GOT3 (cell line): ENCODE measurements at places on chromosomes 3 and 15.

DNA sequence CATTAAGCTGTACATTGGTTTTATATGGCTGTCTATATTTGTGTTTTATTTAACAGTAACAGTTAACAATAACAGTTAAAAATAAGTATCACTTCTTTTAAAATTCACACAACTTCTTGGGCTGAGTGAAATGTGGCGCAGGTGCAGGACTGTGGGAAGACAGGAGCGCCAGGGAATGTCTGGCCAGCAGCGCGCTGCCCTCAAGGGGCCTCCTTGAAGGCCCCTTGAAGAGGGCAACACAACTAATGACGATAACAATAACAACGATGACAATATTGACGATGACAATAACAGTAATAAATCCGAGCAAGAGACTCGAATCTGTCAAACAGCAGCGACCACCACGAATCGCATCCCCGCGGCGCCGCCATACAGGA lies 411 bp upstream of the PPP2R3A start:
- DNase-seq: no peak

GRCh38 chr3:149702691-149703441 lies 45.0 kb upstream of the WWTR1 start:
- no peak for DNase-seq

DNA sequence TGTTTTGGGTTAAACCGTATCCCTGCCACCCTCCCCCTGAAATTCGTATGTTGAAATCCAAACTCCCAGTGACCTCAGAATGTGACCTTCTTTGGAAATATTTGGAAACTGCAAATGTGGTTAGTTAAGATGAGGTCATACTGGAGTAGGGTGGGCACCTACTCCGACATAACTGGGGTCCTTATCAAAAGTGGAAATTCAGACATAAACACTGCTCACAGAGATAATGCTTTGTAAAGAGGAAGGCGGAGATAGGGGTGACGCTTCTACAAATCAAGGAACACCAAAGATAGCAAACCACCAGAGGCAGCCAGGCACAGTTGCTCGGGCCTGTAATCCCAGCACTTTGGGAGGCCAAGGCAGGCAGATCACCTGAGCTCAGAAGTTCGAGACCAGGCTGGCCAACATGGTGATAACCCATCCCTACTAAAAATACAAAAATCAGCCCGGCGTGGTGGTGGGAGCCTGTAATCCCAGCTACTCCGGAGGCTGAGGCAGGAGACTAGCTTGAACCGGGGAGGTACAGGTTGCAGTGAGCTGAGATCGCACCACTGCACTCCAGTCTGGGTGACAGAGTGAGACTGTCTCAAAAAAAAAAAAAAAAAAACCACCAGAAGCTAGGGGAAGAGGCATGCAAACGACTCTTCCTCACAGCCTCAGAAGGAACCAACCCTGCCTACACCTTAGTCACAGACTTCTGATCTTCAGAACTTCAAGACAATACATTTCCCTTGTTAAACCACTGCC lies 51.1 kb upstream of the CHD2 start:
- no peak for DNase-seq

- DNase-seq: no peak
Measured at GRCh38 chr15:70158309-70159000, 60.7 kb upstream of the TLE3 start.

- DNase-seq: no peak
Measured at GRCh38 chr3:12349895-12350811, 61.3 kb downstream of the PPARG start.

DNA sequence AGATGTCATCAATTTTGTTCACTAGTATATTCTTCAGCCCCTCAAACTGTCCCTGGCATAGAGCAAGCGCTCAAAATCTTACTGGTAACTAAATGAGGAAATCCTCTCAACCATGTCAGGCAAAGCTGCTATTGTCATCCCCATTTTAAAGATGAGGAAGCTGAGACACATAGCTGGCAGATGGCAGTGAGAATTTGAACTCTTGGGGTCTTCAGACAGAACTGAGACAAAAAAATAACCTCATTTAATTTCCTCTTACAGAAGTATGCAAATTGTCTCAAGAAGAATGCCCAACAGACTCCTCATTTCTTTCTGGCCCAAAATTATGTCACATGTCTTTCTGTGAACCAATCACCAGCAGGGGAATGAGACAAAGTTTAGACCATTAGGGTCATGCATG lies 40.2 kb upstream of the LYZL4 start:
- no peak for DNase-seq

DNA sequence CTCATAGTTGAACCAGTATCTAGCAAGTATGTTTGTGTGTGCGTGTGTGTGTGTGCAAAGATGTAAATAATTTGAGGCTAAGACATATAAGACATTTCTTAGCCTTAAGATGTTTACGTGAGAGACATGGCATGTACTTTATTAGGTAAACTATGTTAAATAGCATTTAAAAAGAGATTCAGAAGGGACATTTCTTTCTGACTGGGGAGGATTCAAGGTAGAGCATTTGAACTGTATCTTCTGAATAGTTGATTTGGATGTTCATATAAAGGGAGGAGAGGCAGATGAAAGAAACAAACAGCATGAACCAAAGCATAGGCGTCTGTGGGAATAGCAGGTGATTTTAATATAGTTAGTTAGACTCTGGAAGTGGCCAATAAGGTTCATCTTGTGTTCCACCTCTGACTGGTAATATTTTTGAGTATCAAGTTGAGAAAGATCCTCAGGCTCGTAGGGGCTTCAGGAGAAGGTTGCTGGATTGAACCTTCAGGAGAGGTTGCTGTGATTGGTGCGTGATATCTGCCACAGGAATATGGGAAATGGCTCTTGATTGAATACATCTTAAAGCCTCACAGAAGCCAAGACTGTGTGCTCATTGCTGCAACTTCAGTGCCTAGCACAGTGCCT lies 12.6 kb downstream of the NFKBIZ start:
- DNase-seq: no peak

GRCh38 chr3:31936420-31937060 lies 44.5 kb downstream of the OSBPL10 start:
- DNase-seq: no peak

DNA sequence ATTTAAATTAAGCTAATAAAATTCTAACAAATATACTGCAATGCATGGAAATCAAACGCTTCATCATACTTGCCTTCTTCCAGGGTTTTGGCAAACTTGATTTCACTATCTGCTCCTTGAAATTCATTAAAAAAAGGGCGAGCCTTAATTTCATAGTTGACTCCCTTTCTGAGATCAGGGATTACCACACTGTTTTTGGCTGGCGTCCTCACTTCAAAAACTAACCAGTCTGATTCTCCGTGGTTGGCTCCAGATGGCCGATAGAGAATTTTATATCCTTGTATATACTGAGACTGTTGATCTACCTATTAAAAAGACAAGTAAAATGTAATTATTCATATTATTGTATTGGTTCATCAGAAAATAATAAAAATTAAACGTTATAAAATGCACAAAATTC lies 1106.8 kb downstream of the ROBO1 start:
- DNase-seq: no peak

DNA sequence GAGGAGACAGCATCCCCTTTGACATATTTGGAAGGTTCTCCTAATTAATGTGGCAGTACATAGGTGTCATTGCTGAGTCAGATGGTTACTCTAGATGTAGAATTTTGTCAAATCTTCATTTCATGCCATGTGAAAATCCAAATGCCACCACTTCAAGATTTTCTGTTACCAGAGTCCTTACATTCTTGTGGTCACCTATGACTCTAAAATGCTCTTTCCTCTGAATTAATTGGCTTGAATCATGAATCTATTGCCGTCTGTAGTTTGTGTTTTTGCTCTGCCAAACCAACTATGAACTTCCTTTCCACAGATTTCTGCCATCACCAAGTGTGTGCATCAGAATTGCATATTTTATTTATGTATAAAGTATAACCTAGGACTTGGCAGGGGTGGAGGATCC lies 269.4 kb upstream of the ZPLD1 start:
- no peak for DNase-seq

DNA sequence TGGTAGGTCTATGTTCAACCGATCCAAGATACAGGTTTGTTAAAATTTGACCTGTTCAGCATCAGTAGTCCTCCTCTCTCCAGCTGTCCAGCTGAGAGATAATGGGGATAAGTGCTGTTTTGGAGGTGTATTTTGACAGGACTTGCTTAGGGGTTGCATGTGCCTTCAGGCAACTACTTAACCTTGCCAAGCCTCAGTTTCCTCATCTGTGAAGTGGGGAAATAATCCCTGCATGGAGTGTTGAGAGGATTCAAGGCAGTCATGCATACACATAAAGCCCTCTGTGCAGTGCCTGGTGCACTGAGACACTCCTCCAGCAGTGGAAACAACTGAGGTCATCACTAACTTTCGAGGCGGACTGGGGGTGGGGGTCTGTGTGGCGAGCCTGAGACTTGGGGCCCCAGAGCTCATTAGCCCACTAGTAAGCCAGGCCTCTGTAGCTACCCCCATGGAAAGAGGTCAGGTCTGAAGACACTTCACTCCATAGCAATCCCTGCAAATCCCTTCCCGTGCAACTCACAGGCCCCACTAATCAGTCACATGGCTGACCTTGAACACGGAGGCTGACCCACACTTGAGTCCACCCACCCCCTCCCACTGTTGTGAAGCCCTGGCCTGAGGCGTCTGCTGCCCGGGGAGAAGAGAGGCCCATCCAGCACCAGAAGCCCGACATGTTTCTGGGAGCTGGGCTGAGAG lies 25.9 kb upstream of the SLC6A6 start:
- DNase-seq: no peak

DNA sequence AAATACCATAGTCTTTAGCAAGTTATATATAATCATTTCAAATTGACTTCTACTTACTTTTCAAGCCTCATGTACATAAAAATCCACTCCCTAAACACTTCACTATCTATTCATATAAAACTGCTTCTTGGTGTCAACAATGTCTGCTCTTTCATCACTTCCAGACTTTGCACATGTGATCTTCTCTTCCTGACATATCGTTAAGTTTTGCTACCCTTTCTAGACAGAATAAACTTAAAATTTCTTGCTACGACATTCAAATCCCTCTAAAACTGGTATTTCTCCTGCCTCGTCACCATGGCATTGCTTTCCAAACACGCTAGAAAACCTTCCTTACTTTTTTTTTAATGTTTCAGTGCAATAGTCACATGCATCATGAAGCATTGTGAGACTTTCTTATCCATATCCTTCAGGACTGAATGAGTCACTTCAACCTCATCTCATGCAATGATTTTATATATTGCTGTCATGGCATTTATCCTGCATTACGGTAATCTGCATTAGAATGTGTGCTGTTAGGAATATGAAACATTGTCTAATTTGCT lies 122.8 kb downstream of the GMNC start:
- no peak for DNase-seq

- DNase-seq: no peak
Measured at GRCh38 chr15:22788004-22788403, 1.6 kb downstream of the NIPA1 start.

DNA sequence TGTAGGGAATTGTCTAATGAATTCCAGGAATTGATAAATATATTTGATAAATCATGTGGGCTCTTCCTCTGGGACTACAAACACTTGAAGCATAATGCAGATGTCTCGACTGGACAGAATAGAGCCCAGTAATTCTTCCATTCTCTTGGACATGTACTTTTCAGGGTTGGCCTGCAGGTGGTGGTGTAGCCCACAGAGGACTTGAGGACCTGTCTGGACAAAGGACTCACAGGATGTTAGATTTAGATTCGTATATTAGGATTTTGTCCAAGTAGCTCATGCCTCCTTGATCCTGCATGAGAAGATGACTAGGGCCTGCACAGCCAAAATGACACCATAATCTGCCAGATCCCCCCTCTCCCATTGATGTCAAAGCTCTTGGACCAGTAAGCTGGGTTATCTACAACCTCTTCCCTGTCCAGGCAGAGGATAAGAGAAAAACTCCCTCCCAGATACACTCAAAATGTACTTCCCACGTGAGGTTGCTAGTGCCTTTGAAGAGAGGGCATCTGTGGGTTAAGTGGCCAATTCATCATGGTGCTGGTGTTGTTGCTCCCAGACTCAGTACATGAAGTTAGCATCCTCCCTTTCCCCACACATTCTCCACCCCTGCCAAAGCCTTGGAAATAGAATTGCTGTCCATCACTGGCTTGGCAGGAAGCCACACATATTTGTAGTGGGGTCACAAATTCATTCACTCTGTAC lies 88.6 kb upstream of the ZNF280D start:
- no peak for DNase-seq

DNA sequence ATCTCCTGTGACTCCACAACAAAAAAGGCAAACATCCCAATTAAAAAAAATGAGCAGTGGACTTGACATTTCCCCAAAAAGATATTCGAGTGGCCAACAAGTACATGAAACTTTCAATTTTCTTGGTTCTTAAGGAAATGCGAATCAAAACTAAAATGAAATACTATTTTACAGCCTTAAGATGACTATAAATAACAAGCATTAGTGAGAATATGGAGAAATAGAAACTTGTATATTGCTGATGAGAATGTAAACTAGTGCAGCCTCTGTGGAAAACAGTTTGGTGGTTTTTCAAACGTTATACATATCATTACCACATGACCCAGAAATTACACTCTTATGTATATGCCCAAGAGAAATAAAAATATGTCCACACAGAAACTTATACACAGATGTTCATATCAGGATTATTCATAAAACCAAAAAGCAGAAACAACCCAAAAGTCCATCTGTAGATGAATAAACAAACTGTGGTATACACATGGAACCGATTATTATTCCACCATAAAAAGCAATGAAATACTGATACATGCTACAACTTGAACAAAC lies 153.2 kb upstream of the GPR149 start:
- DNase-seq: no peak
